ENCODE measurements at places on chromosomes 3 and 15.
A peak's percentile ranks its signal among the peaks of the same experiment; 100 is the strongest.

DNA sequence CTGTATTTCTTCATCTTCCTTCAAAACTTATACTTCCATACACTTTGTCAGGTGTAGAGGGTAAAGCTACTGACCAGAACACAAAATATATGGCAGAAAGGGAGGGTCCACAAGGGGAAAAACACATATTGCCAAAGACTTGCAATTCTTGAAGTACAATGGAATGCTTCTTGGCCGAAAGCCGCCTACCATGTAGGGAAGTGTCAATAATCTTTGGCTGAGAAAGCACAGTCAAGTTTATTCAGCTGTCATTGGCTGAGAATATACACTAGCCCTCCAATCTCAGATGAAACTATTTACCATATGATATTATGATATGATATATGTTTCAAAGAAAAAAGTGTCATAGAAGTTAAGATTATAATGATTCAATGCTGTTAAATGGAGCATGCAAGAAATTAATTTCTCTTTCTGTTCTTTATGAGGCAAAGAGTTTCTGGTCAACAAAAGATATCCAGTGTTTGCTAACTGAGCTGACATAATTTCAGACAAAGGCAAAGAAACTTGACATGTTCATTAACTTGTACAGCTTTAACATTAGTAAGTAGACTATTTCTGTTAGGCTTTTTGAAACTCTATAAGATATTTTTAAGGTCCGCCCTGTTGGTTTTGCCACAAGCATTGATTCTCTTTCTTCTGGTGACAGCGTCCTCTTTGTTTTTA lies 89.0 kb upstream of the LPP start:
- DNase-seq = no peak
- no peaks in the 10 kb centered on the region for H3K36me3 ChIP-seq
- no peaks in the 10 kb centered on the region for H3K4me1 ChIP-seq

DNA sequence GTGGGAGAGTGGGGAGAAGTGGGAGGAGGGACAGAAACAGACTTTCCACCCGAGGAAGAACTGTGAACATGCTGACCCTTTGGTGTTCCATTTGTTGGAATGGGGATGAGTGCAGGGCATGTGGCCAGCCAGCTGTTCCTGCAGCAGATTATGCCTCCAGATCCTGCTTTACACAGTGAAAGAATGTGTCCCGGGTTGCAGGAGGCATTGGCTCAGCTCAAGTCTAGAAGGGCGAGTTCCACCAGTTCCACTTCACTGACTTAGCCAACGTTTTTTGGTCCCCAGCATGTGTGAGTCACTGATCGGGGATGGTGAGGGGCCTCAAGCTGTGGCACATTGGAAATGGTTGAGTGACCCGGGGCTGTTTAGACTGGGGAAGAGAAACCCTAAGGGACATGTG lies 307.0 kb upstream of the ROPN1 start:
- no peak overlapping the region for H3K27ac ChIP-seq
- DNase-seq = no peak
- H3K27me3 ChIP-seq = no peaks in the 10 kb centered on the region
- H3K4me1 ChIP-seq = no peaks in the 10 kb centered on the region
- no peaks in the 10 kb centered on the region for H3K36me3 ChIP-seq

GRCh38 chr15:60781211-60781713 lies 302.3 kb upstream of the ICE2 start:
- no peaks in the 10 kb centered on the region for H3K36me3 ChIP-seq
- no peak for DNase-seq
- no peak overlapping the region for H3K4me3 ChIP-seq
- H3K27ac ChIP-seq = no peak overlapping the region
- H3K27me3 ChIP-seq = no peaks in the 10 kb centered on the region
- peaks cover 22% of the 10 kb centered on the region for H3K4me1 ChIP-seq

- H3K4me1 ChIP-seq = no peaks in the 10 kb centered on the region
- no peak for DNase-seq
- H3K27ac ChIP-seq = no peak overlapping the region
- H3K27me3 ChIP-seq = no peaks in the 10 kb centered on the region
- H3K4me3 ChIP-seq = no peak overlapping the region
Measured at GRCh38 chr3:190830031-190830430, 32.5 kb downstream of the GMNC start.

- no peak overlapping the region for H3K27ac ChIP-seq
- H3K27me3 ChIP-seq = no peaks in the 10 kb centered on the region
- H3K36me3 ChIP-seq = no peaks in the 10 kb centered on the region
- DNase-seq = no peak
Measured at GRCh38 chr15:46961795-46962194, 755.5 kb upstream of the SEMA6D start.

DNA sequence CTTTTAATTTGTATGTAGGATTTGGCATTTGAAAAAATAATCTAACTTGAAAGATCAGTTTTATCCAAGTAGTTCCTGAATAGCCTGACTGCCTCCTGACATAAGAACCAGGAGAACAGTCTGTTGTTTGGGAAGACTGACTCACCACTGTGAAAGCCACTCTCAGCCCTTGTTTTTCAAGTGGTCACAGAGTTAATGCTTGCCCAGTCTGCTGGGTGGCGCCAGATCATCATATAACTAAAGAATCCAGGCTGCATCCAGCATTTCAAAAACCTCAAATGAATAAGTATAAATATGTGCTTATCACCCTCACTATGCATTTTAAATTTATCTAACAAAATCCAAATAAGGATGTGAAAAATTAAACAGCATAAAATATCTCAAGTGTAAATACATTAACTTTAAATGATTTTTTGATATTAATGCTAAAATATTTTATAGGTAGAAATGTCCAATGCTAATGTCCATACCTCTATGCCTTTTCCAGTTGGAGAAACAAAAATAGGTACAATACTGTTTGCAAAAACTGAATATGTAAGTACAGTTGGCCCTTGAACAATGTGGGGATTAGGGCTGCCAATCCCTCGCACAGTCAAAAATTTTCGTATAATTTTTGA lies 26.9 kb upstream of the ZBBX start:
- no peaks in the 10 kb centered on the region for H3K27me3 ChIP-seq
- H3K4me3 ChIP-seq = no peak overlapping the region
- DNase-seq = no peak
- H3K36me3 ChIP-seq = no peaks in the 10 kb centered on the region
- H3K27ac ChIP-seq = no peak overlapping the region
- H3K4me1 ChIP-seq = no peaks in the 10 kb centered on the region

DNA sequence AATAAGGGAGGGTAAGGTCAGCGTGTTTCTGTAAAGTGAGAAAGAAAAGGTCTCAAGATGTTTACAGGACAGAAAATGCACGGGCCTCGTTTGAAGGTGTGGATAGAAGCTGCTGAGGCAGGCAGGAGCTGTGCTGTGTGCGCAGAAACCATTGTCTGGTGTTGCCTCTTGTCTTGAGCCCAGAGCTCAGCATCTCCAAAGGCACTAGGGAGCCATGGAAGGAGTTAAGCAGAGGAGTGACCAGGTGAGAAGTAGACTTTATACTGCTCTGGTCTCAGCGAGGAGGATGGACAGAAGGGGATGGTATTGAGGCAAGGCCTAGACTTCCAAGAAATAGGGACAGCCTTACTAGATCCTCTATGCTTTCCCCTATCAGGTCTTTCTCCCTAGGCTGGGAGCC lies 13.0 kb downstream of the CAND2 start:
- no peak for DNase-seq
- H3K27me3 ChIP-seq = no peaks in the 10 kb centered on the region
- no peaks in the 10 kb centered on the region for H3K36me3 ChIP-seq
- H3K4me3 ChIP-seq = peak overlapping the region; percentile 61
- peaks cover 8% of the 10 kb centered on the region for H3K4me1 ChIP-seq
- H3K27ac ChIP-seq = no peak overlapping the region

DNA sequence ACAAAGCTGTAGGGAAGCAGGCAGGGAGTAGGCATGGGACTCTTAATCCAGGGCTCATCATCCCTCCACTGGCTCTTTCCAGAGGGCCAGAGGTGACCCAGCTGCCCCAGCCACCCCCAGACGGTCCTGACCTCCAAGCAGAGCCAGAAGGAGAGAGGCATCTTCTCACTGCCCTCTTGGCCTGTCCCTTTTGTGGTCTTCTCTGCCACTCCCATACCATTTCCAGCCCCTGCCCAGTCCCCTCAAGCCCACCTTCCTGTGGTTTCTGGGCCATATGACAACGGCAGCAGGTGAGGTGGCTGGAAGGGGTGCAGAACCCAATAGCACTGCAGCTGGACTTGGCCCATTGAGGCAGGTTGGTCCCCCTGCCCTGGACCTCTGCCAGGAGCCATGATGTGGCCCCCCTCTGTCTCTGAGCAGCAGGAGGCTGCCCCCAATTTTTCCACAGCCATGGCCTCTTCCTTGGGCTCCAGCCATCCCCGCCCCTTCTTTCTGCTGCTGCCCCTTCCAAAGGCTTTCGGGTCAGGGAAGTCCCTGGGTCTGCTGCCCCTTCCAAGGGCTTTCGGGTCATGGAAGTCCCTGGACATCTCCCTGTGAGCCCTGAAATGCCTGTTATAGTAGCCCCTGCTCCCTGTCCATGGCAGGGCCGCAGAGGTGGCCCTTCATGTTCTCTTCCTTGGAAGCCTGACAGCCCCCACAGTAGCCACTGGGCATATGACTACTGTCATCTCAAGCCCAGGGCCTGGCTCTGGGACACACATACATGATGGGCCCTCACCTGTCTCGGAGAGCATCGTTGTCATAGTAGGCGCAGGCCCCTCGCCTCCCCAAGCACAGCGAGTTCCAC lies 39.5 kb upstream of the RAB6B start:
- H3K27me3 ChIP-seq = no peaks in the 10 kb centered on the region
- H3K27ac ChIP-seq = no peak overlapping the region
- DNase-seq = peak; percentile 17
- H3K4me1 ChIP-seq = no peaks in the 10 kb centered on the region
- H3K36me3 ChIP-seq = no peaks in the 10 kb centered on the region
- no peak overlapping the region for H3K4me3 ChIP-seq

- H3K4me1 ChIP-seq = no peaks in the 10 kb centered on the region
- H3K36me3 ChIP-seq = no peaks in the 10 kb centered on the region
- DNase-seq = no peak
- H3K27me3 ChIP-seq = no peaks in the 10 kb centered on the region
Measured at GRCh38 chr15:80578871-80579270, 116.2 kb upstream of the ABHD17C start.

DNA sequence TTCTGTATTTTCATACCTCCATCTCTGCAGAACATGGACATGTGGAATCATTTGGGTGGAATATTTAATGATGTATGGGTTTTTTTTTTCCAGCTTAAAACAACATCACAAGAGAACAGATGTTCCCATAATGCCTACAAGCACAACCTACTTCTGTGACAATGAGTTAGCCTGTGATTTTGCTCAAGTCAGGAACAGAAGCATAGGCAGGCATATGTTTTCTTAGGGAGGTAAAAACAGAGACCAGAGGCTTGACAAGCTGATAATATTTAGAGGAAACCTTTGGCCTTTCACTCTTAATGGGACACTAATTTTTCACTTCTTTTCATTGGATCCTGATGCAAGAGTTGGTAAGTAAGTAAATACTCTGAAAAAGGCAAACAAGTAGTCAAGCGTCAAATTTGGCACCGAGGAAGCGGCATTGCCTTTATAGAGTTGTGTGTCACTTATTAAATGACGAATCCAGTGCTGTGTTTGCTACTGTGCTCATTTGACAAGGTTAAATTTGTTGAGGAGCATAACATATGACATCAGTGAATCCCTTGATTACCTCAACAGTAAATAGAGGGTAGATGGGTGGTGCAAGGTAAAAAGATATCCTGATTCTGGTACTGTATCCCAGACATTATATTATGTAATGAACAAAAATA lies 66.7 kb upstream of the RBMS3 start:
- H3K4me1 ChIP-seq = no peaks in the 10 kb centered on the region
- H3K4me3 ChIP-seq = no peak overlapping the region
- no peaks in the 10 kb centered on the region for H3K27me3 ChIP-seq
- no peak for DNase-seq
